ENCODE measurements at places on chromosomes 7 and 10.

GRCh38 chr10:76729841-76730487, 907.6 kb downstream of the KCNMA1 start:
- no peak for DNase-seq

- DNase-seq = no peak
Observed at GRCh38 chr7:133060004-133060403, 21.9 kb downstream of the CHCHD3 start.

GRCh38 chr7:74101061-74101681, 17.6 kb downstream of the LIMK1 start:
- DNase-seq = no peak

DNA sequence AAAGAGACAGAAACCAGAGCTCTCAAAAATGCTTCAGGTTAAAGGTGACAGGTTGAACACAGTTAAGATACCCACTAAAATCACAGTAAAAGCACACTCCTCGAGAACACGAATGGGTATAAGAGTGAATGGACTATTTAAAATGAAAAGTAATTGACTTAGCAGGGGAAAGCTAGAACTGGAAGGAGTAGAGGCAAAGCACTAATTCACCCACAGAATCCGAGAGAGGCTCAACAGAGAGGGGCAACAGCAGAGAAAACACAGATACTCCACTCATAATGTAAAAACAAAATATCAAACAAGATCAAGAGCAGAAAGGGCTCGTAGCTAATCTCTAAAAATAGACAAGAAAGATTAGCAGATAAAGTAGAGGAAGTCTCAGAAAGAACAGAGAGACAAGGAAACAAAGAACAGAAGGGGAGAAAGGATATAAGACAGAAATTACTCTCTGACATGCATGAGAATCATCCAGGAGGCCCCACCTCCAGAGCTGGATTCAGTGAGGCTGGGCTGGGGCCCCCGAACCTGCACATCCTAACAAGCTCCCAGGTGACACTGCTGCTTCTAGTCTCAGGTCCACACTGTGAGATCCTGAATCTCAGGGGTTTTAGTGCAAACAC, 117.6 kb downstream of the GALNT11 start:
- DNase-seq = peak; percentile 38

GRCh38 chr7:143429770-143430698, 13.2 kb upstream of the TAS2R60 start:
- DNase-seq = no peak

DNA sequence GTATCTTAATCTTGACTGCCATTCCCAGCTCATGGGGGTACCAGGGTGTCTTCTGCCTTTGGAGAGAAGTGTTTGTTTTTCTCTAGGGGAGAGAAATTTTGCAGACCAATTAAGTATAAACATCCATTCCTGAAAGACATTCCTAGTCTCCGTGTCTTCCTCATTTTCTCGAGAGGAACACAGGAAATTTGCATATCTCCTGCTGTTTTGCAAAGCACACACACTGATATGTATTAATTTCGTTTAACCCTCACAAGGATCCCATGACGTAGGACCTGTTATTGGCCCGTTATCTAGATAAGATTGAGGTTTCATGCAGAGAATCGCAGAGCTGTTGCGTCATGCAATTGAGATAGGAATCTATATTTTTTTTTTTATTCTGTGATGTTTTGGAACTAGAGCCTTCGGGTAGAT, 944 bp downstream of the RHBDD2 start:
- no peak for DNase-seq

DNA sequence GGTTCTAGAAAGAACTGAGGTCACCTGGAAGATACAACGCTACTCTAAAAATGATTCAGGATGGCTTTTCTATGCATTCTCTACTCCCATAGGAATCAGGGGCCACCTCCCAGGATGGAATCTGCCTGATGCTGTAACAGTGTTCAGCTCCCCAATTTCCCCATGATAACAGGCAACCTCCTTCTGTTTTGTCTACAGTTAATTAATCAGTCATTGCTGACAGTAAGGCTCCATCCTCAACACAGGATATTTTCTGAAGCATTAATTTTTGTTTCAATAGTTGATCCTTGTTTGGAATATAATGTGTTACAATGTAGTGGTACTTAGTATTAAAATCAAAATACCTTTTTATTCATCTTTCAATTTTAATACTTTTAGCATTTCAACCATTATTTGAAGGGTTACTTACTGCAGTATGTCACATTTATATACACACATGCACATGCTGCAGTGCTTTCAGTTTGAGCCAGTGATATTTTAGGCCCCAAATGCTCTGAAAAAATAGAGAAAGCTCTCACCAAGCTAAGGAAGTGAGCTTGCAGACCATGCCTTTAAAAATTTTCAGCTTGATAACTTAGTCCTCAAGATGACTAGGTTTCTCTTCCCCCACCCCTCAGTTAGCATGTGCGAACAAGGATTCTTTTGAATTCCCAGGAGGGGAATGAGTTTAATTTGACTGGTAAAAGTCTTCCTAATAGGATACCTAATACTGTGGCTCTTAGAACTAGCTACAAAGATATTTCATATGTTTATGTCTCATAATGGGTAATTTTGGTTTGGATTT, 592 bp upstream of the PIK3CG start:
- no peak for DNase-seq

- DNase-seq = peak; percentile 8
Observed at GRCh38 chr10:3749600-3749999, 35.4 kb downstream of the KLF6 start.

GRCh38 chr10:123884351-123884906, 7.2 kb downstream of the CPXM2 start:
- DNase-seq = no peak

- no peak for DNase-seq
Observed at GRCh38 chr10:88027570-88027969, 164.1 kb downstream of the PTEN start.
